Endothelial cell of coronary artery (primary cell): ENCODE measurements at places on chromosomes 5 and 9. TPM values are rescaled to one million over a fixed set of nuclear protein-coding genes. Genes with fewer than 3 reads are reported as not detected.

Gene PCDHGA11
- total RNA-seq = 7.2 and 10.1 TPM in 2 replicates

Gene AQP3
- 0.19 and 0.27 TPM in 2 replicates for total RNA-seq

Gene CD180
- not detected in 2 replicates for total RNA-seq

Gene KIAA0825
- 1.0 and 1.9 TPM in 2 replicates for total RNA-seq

Gene FAM169A
- 0.28 and 0.45 TPM in 2 replicates for total RNA-seq

Gene SCGB3A2
- total RNA-seq = not detected in 2 replicates
